ENCODE measurements at places on chromosomes 13 and 19.

GRCh38 chr19:51739466-51740213 is 12.0 kb downstream of the FPR1 start:
- DNase-seq = no peak

GRCh38 chr19:5826531-5827341 is 12.8 kb downstream of the FUT6 start:
- no peak for DNase-seq

DNA sequence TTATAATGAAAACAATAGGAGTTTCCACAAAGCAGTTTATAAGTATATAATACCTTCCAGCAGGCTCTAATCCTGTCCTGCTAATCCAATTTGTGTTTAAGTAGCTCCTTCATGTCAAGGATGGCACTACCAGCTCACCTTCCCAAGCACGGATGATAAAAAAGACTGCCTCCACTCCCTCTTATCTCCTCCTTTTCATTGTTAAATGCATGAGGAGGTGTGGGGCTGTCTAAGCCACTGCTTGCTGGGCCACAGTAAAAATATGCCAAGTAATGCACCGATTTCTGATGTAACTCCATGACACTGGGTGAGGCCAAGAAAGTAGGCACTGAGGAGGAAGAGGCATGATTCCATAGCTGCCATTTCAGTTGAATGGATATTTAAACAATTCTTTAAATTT is 193.1 kb downstream of the ZIC5 start:
- DNase-seq = no peak

DNA sequence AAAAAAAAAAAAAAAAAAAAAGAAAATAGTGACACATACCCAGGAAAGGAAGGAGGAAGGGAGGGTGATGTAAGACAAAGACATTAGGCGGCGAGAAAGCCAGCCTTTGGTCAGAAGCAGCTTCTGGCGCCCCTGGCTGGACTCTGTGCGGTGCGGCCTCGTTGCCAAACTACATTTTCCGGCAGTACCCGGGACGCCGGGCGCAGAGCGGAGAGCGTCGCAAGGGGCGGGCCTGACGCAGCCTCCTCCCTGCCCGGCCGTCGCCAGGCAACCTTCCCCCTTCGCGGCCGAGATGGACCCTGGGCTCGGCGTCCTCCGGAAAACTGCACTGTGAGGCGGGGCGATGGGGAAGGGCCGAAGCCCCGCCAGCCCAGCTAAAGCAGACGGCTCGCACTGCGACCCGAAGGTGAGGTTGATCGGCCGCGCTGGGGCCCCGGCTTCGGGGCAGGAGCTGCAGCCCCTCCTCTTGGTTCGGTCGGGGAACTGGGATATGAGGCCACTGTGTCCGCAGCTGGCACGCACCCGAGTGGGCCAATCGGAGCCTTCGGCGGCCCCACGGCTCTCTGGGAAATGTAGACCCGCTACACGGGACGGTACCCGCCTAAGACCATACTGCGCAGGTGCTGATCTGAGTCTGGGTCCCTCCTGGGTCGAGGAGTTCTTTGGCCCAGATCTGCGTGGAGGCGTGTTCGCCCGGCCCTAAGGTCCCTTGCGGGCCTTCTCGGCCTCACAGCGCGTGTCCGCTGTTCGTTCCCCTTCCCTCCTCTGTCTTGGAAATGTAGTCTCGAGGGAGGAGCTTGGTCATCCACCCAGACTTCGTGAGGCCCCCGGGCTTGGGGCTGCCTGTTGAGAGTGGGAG is 2.3 kb upstream of the MZF1 start:
- peak; percentile 89 for DNase-seq

DNA sequence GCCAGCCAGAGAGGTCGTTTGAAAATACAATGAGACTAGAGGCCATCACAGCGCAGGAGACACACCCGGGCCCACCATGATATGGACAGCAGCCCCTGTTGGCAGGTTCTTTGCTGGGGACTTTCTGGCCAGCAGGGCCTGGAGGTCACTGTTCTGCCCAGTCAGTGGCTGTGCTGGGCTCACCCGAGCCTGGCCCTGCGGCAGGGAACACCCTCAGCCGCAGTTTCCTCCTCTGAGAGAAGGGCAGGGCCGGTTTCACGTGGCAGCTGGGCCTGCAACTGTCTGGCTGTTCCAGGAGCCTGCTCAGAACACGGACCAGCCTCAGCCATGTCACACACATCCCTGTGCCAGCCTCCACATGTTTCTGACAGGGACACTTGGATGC is 39.4 kb downstream of the ADPRHL1 start:
- no peak for DNase-seq

GRCh38 chr19:262125-262524 is 29.1 kb downstream of the PLPP2 start:
- DNase-seq = no peak

- no peak for DNase-seq
These were observed 1669.9 kb upstream of the SPRY2 start for GRCh38 chr13:82010780-82011179.

GRCh38 chr19:16141043-16141442 is 2.4 kb upstream of the HSH2D start:
- DNase-seq = no peak

DNA sequence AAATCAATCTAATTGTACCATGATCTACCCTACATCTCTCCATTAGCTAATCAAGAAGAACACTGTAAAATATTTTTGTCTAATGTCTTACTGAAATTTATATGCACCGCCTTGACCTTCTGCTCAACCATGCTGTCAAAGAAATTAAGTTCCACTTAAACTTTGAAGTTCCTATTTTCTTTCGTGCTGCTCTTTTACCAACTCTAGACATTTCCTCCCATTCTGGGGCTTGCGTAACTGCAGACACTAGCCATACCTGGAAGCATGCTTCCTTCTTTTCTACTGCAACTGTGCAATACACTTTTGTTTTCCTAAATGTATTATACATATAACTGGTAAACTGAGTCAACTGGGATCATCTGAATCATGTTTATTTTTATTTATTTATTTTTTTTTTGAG is 8.5 kb upstream of the UBE2L5 start:
- no peak for DNase-seq

DNA sequence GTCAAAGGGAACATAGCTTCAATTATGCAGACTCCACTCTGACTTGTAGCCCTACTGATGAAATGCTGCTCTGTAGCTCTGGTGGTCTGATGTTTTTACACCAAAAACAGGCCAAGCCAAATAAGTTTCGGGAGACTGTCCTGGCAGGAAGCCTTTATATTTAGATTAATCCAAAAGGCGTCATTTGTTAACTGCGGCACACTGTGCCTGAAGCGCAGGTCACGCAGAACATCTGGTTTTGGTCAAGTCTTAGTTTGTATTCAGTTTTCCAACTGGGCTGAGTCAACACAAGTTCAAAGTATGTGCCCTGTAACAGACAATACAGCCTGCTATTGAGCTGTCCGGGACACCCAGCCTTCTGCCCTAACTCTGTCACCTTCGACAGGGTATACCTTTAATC is 154.6 kb upstream of the IPO5 start:
- no peak for DNase-seq
